ENCODE measurements at places on chromosomes 5 and 9.
A peak's percentile ranks its signal among the peaks of the same experiment; 100 is the strongest.

DNA sequence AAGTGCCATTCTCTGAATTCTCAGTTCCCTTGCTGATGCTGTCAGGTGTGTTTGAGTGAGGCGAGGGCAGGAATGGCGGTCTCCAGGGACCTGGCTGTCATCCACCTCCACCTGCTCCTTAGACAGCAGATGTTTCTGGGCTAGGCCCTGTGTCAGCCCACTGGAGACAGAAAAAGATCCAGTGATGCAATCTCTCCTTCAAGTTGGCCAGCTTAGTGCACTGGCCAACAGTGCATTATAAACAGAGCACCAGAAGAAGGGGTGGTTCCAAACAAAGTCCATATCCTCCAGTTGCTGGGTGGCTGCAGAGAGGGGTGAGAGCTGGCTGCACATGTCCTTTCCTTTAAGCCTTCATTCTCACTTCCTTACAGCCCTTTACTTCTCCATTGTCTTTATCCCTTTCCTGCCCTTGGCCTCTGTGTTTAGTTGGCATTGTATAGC is 26.5 kb downstream of the NANS start:
- no peak for DNase-seq

GRCh38 chr9:122125509-122126330 is 32.6 kb upstream of the TTLL11 start:
- peak; percentile 80 for DNase-seq

GRCh38 chr5:59246145-59246869 is 647.2 kb downstream of the PDE4D start:
- no peak for DNase-seq

- peak; percentile 88 for DNase-seq
Observed at GRCh38 chr5:142287096-142287972, 37.5 kb downstream of the SPRY4 start.

- no peak for DNase-seq
Observed at GRCh38 chr5:143682929-143683386, 129.0 kb upstream of the HMHB1 start.

DNA sequence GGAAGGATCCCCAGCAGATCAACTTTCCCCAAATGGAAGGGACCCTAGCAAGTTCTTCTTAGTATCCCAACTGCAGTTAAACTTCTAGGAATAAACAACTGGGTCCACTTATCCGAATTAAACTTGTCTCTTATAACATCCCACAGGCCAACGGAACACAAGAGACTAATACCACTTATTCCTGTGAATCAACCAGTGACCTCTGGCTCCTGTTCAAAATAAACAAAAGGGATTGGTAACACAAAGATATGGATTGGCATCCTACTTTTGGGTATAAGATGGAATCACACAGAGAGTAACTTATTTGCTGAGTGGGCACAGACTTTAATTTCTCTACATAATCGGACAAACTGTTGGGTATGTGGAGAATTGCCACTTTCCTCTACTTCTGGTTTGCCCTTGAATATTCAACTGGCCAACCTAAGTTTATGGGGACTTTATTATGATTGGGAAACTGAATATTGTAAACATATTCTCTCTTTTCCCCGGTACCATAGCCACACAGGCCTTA is 12.4 kb upstream of the PAIP1 start:
- no peak for DNase-seq

GRCh38 chr9:134591573-134591981 is 50.0 kb upstream of the COL5A1 start:
- DNase-seq, result no peak

DNA sequence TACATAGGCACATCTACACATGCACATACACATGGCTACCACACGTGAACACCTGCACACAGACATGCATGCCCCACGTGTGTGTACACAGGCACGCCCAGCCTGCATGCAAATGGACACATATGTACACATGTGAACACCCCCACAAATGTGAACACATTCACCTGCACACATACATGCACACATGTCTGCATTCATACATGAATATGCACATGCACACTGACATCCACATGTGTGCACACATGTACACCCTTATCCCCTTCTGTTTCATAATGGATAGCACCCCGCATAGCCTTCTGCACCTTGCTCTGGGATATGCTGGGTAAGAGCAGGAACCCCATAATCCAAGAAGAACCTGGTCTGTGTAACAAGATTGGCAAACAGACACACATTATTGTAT is 66.2 kb downstream of the WNK2 start:
- no peak for DNase-seq

- peak; percentile 83 for DNase-seq
Observed at GRCh38 chr9:108184941-108185340, 670.8 kb downstream of the ACTL7B start.

GRCh38 chr5:77367741-77368140 is 124.4 kb downstream of the WDR41 start:
- DNase-seq, result no peak
